Activated CD4-positive, alpha-beta T cell treated with anti-CD3 and anti-CD28 coated beads, Interleukin-2, amount 50 U/mL, for 16 hours (primary cell): ENCODE measurements at places on chromosomes 16 and 17.

DNA sequence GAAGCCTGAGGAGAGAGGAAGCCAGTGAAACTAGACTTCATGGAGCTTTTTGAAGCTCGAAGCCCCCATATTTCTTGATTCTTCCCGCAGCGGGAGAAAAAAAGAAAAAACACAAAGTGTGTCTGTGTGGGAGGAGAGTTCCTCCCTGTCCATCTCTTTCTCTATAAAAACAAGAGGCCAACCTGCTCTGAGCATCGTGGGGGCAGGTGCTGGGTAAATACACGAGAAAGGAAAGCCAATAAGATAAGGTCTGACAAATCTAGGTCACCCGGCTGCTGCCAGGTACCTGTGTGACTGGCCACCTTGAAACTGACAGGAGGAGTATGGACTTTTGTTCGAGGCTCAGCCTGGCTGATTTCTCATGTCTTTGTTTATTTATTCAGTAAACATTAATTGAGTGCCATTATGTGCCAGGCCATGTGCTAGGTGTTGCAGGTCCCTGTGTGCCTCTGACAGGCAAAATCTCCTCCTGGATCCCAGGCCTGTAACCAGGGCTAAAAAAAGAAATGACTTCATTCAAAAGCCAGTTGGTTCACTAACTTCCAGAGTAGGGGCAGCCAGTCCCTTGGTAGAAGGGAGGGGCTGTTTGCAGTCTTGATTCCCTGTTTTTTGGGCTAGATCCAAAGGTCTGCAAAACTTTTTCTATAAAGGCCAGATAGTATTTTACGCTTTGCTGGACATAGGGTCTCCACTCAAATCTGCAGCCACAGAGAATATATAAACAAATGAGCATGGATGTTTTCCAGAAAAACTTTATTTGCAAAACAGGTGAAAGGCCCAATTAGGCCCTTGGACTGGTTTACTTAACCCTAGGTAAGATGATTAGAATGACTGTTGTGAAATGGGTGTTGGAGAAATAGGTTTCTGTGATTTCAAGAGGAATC is 35.6 kb downstream of the YPEL2 start:
- DNase-seq: no peak

DNA sequence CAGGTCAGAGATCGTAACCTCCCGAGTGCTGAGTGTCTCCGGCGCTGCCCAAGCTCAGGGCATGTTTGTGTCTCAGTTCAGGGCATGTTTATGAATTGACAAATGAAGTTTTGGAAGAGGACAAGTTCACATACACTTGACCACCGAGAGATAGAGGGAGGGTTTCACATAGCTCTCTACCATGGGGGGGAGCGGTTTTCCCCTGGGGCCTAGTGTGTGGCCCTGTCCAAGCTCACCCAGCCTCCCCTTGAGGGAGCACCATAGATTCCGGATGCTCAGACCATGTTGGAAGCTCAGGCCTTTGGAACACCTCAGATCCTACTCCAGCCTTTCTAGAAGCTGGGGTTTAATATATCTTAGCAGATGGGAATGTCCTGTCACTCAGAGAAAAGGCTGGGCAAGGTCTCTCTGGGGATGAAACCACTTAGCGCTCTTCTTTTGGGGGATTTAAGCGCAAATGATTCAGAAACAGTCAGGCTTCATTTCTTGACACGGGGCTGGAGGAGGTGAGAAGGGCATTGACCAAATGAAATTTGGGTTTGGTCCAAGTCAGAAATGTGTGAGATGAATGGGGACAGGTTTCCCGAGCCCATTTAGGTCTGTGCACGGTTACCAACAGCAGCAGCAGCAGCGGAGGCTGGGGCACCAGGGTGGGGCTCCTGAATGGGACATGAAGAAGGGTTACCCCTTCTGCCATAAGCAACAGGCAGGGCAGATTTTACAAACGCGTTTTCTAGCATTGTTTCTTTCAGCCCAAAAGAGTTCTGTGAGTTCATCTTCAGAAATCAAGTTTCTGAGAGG is 96.6 kb downstream of the METRNL start:
- no peak for DNase-seq

DNA sequence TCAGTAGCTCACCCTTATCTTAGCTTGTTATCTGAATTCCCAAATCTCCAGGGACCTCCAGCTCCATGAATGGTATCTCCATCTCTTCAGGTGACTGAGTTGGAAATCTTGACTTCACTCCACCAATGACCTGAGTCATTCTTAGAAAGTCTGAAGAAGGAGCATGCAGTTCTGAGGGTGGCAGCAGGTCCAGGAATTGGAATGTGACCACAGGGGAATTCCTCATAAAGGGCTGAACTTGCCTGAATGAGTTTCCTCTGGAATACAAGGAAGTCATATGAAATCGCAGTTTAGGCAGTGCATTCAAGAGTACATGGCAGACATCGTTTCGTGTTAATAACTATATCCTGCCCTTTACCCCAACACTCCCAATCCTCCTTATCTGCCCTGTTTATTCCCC is 12.5 kb upstream of the PYY start:
- no peak for DNase-seq

- no peak for DNase-seq
Measured at GRCh38 chr17:29958947-29959657, 17.7 kb downstream of the EFCAB5 start.

- no peak for DNase-seq
Measured at GRCh38 chr16:89562939-89563338, 2.5 kb downstream of the RPL13 start.

- no peak for DNase-seq
Measured at GRCh38 chr17:81003711-81004475, 12.3 kb downstream of the CHMP6 start.

- no peak for DNase-seq
Measured at GRCh38 chr17:44023545-44024270, 8.9 kb upstream of the TMEM101 start.

DNA sequence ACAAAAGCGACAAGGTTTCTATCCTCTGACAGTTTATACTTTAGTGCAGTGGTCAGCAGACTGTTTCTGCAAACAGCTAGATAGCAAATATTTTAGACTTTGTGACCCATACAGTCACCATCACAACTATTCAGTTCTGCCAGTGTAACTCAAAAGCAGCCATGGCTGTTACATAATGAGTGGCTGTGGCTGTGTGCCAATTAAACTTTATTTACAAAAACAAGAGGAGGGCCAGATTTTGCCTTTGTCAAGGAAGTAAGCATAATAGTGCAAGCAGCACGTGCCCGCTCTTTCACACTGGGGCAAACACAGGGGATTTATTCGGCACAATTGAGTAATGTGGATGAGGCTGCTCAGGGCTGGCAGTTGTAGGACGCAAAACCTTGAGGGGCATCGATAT is 551.5 kb downstream of the MAF start:
- no peak for DNase-seq

DNA sequence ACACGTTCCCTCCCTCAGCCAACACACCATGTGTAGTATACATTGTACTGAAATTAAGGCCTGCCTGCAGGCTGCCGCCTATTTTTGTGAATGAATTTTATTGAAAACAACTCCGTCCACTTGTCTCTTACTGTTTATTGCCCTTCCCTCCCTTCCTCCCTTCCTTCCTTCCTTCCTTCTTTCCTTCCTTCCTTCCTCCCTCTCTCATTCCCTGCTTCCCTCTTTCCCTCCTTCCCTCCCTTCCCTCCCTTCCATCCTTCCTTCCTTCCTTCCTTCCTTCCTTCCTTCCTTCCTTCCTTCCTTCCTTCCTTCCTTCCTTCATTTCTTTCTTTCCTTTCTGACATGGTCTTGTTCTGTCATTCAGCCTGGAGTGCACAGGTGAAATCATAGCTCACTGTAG is 2.3 kb downstream of the ITGAM start:
- DNase-seq: no peak
